ENCODE measurements at places on chromosomes 4 and X. TPM values are rescaled to one million over a fixed set of nuclear protein-coding genes. Genes with fewer than 3 reads are reported as not detected.

Gene PPP4R3C
- polyA plus RNA-seq: not detected

Gene XAGE1A
- polyA plus RNA-seq: not detected

- no peak for DNase-seq
- no peaks in the 10 kb centered on the region for H3K4me1 ChIP-seq
- H3K27ac ChIP-seq: no peak overlapping the region
- H3K36me3 ChIP-seq: no peaks in the 10 kb centered on the region
Measured at GRCh38 chr4:173501592-173502150, 28.4 kb downstream of the HAND2 start.

GRCh38 chrX:47098338-47099094, 20.3 kb downstream of the RGN start:
- no peaks in the 10 kb centered on the region for H3K4me1 ChIP-seq
- H3K27me3 ChIP-seq: no peaks in the 10 kb centered on the region
- no peak overlapping the region for H3K4me3 ChIP-seq

- no peak overlapping the region for H3K27ac ChIP-seq
- H3K36me3 ChIP-seq: no peaks in the 10 kb centered on the region
- H3K4me1 ChIP-seq: no peaks in the 10 kb centered on the region
- H3K27me3 ChIP-seq: peaks cover 24% of the 10 kb centered on the region
Measured at GRCh38 chr4:53371049-53371448, 5.2 kb upstream of the SCFD2 start.

DNA sequence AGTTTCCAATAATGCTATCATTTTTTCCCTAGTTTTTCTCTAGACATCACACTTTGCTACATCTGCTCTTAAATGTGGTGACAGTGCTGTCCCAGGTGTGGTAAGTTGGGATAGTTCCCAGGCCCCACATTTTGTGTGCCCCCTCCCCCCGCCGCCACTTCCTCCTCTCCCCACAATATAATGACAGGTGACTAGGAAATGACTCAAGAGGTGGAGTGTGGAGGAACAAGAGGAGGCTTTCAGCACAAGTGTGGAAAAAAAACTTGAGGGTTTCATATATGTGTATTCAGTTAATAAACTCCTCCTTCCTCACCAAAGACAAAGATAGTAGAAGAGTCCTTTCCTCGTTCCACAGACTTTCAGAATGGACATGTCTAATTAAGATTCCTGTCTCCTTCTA, 18.3 kb upstream of the IL21 start:
- no peak overlapping the region for H3K27ac ChIP-seq
- H3K4me1 ChIP-seq: no peaks in the 10 kb centered on the region
- no peaks in the 10 kb centered on the region for H3K36me3 ChIP-seq
- no peak overlapping the region for H3K4me3 ChIP-seq

DNA sequence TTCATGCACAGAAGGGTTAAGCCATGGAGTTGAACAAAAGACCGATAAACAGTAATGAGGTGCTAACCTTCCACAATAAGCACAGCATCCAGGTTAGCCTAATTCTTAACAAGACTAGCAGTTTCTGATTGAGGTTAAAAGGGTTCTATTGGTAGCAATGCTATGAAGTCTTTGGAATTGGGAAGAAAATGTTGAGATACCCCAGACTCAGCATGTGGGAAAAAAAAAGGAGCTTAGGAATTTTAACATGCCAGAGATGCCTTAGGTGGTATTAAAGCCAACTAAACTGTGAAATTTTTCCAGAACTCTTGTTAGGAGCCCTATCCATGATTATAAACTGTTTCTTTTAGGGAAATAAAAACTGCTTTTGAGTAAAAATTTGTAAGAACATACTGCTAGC, 391.7 kb downstream of the GABRG1 start:
- no peak overlapping the region for H3K27ac ChIP-seq
- H3K4me3 ChIP-seq: no peak overlapping the region
- DNase-seq: no peak
- H3K4me1 ChIP-seq: no peaks in the 10 kb centered on the region

DNA sequence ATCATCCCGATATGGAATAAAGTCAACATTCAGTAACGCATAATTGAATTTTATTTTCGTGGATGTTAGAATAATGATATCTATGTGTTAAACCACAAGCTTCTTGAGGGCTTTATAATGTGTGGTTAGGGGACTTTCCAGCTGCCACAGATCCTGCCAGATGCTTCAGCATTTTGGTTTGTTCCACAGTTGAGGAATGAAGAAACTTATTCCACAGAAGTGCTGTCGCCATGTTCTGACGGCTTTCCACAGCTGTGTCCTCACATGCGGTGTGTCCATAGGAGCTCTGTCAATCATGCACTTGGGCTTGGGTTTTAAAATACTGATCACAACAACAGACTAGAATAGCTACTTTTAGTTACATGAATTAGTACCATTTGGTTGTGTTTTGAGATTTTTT, 411.9 kb downstream of the TRIML1 start:
- no peak overlapping the region for H3K4me3 ChIP-seq
- no peaks in the 10 kb centered on the region for H3K27me3 ChIP-seq
- no peaks in the 10 kb centered on the region for H3K36me3 ChIP-seq
- no peaks in the 10 kb centered on the region for H3K4me1 ChIP-seq
- no peak overlapping the region for H3K27ac ChIP-seq
- no peak for DNase-seq

Measured in left lung (tissue), 14 donors.